ENCODE measurements at places on chromosomes 1 and 21. TPM values are rescaled to one million over a fixed set of nuclear protein-coding genes. Genes with fewer than 3 reads are reported as not detected.

The OR6F1 gene
- total RNA-seq: not detected

The NR5A2 gene
- 8.5 TPM for total RNA-seq

The VWA5B1 gene
- total RNA-seq: 0.31 TPM

DNA sequence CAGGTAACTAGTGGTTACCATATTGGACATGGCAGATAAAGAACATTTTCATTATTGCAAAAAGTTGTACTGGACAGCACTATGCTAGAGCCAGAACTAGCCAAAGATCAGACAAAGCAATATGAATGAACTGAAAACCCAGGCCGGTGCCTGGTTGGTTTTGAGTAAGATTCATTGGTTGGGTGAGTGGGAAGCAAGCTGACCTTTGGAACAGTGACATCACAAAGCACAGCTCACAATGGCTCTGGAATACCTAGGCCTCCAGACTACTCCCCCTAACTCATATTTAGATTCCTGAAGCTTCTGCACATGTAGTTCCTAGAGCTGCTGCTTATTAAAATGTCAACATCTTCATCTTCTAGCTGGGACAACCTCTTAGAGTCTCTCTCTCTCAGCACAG is at the start of gene TMCO2:
TSS of gene TMCO2 (plus strand) at position 283 of the 400 bp plus-strand sequence. CDS start at position 340, 57 bp downstream.
- DNase-seq: no peak

- DNase-seq: peak; percentile 18
Observed at GRCh38 chr1:98427664-98428063, 233.9 kb upstream of the SNX7 start.

DNA sequence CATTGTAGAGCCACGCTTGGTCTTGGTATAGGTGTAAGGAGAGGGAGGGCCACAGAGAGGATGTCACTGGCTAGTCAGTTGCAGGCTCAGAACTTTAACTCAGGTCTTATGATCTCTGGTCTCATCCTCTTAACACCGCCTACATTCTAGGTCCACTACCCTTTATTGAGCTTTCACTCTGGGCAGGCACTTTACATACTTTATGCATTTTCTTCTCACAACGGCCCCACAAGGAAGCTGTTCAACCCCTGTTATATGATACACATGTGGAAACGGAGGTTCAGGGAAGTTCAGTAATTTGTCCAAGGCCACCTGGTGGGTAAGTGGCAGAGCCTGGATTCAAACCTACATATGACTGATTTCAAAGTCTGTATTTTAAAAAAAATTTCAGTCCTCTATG is 25.3 kb upstream of the RCAN3 start:
- DNase-seq: no peak

The TRIM58 gene
- total RNA-seq: 2.2 TPM

GRCh38 chr1:234611225-234611846 is 1.4 kb upstream of the IRF2BP2 start:
- DNase-seq: no peak

DNA sequence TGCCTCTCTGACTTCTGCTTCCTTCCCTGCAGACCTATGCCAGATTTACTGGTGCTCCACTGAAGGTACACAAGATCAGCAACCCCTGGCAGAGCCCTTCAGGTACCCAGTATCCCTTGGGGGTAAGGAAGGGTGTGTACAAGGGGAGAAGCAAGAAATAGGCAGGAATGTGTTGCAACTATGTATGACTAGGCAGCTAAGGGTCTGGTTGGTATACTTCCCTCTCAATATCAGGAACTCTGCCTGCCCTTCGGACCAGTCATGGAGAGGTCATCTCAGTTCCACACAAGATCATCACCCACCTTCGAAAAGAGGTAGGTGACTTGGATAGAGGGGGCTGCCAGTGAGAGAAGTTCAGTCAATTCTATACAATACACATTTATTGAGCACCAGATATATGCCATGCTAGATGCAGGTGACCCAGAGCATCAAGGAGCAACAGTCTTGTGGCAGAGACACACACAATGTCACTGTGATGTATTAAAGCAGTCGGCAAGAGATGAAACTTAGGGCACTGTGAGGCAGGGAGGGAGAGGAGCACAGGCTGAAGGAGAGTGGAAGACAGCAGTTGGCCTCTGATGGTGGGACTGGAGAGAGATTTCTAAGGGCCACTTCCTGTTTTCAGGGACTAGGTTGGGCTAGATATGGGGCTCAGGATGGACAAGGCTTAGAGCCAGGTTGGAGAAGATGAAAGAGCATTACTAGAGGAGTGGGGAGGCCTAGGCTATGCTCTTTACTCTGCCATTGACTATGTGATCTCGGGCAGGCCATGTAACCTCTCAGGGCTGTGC is 2.0 kb downstream of the MTX1 start:
- DNase-seq: no peak

- peak; percentile 36 for DNase-seq
Observed at GRCh38 chr1:14634486-14634885, 36.0 kb downstream of the KAZN start.

The C4BPB gene
- total RNA-seq: 6.5 TPM

DNA sequence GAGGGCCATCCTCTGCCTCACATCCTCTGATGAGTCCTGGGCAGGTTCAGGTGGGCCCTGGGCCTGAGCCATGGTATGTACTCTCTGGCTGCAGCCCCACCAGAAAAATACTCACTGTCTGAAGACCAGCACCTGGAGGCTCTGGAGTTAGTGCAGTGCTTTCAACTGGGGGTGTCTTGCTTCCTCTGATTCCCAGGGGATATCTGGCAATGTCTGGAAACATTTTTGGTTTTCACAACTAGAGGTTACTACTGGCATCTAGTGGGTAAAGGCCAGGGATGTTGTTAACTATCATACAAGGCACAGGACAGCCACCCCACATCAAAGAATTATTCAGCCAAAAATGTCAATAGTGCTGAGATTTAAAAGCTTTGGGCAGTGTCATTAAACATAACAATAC is 152.7 kb downstream of the HIVEP3 start:
- no peak for DNase-seq

The CEP170 gene
- total RNA-seq: 87.1 TPM

The CHML gene
- total RNA-seq: 24.6 TPM

DNA sequence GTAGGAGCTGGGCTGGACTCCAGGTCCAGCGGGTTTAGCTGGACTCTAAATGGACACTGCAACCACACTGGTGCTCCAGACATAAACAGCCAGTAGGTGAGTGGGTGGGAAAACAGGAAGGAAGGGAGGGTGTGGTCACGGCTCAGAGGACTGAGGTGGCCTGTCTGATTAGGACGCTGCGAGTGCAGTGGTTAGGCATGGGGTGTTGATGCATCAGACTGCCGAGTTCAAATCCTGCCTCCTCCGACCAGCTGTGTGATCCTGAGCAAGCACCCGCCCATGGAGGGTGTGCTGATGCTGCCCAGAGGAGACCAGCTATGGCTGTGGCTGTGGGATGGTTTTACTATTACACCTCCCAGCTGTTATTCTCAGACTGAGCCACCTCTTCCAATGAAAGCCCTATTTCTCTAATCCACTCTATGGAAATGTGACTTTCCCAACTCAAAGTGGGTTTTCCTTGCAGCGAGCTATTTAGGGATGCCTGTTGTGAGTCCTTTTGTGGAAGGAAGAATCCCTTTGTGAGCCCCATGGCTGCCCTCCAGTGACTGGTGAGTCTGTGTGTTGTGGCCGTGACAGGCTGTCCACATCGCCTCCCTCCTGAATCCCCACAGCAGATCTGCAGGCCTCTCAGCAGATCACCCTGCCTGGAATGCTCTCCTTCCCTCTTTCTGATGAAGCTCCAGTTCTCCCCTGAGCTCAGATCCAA is 56.6 kb upstream of the EDN2 start:
- no peak for DNase-seq

- no peak for DNase-seq
Observed at GRCh38 chr21:44399151-44399954, 45.9 kb downstream of the TRPM2 start.

DNA sequence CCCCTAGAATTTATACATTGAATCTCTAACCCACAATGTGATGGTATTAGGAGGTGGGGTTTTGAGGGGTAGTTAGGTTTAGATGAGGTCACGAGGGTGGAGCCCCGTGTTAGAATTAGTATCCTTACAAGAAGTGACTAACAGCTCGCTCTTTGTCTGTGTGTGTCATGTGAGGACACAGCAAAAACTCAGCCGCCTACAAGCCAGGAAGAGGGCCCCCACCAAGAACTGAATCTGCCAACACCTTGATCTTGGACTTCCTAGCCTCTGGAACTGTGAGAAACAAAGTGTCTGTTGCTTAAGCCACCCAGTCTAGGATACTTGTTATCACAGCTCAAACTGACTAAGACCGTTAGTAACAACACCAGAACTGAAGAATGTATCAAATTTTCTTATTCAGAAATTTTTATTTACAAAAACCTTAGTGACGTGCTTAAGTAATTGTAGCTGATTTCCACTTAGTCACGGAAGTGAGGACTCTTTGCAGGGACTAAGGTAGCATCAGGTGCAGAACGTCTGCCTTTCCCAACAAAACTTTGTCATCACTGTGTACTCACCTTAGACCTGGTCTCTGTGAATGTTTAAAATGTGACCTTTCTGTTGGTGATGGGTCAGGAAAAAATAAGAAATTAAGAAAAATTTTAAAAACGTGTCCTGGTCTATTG is 24.5 kb upstream of the LRRC8C start:
- no peak for DNase-seq

The MAN1C1 gene
- 14.5 TPM for total RNA-seq

DNA sequence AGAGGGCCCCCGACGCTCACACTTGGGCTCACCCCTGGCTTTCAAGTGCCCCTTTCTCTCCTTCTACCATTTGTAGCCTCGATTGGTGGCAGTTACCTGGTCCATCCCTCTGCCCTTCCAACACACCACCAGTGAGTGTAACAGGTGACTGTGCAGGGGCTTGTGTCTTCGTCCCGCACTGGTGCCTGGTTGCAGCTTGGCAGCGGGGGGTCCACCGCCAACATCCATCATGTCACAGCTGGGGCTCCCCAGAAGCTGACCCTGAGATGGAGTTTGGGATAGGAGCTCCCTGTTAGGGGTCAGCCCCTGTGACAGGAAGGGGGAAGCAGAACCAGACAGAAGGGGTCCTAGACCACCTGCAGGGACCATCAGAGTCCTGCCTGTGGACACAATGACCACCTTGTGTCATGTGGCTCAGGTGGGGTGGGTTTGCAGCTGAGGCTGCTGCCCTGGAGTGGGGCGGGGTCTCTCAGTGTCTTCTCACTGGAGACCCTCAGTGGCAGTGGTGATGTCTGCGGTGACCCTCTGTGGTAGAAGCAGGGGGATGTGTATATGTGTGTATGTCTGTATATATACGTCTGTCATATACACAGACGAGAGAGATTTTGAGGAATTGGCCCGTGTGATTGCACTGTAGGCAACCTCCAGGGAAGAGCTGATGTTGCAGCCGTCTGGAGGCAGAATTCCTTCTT is 3.6 kb upstream of the CALML6 start:
- DNase-seq: no peak

DNA sequence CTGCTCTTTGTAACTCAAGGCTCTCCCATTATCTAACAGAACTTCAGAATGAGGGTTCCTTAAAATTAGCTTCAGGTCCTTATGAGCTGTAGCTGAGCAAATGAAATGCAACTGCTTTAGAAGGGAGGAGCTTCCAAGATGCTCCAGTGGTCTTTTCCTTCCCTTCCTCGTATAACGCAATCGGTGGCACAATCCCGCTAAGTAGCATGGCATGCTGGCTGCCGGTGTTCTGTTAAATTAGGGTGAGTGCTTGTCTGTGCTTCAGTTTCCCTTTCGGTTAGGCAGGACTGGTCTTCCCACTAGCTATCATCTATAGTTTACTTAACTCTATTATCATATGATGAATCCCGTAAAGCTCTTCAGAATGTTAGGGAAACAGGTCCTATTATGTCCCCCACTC is 917 bp downstream of the KIAA0040 start:
- no peak for DNase-seq

The USH2A gene
- not detected for total RNA-seq

- no peak for DNase-seq
Observed at GRCh38 chr1:81505831-81506230, 294.9 kb upstream of the ADGRL2 start.

DNA sequence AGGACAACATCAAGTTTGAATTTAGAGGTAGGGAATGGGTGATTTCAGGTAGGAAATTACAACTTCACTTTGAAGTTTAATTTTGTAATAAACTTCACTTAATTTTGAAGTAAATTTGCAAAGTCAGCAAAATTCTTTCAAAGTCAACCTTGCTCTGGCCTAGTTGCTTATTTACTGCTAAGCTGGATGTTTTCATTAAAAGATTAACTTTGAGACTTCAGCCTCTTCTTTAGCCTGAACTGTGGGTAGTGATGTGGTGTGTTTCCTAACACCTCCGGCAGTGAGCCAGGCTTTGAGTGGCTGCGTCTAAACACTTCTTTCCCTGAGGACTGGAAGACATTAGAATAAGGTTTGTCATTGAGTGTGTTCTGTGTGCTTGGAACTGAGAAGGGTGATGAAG is at the start of gene HAO2:
TSS of gene HAO2 (plus strand) at position 232 of the 400 bp plus-strand sequence. CDS start 12,301 bp downstream, outside the sequence.
- no peak for DNase-seq

GRCh38 chr1:46396441-46397398 is 2.6 kb downstream of the FAAH start:
- peak; percentile 45 for DNase-seq

DNA sequence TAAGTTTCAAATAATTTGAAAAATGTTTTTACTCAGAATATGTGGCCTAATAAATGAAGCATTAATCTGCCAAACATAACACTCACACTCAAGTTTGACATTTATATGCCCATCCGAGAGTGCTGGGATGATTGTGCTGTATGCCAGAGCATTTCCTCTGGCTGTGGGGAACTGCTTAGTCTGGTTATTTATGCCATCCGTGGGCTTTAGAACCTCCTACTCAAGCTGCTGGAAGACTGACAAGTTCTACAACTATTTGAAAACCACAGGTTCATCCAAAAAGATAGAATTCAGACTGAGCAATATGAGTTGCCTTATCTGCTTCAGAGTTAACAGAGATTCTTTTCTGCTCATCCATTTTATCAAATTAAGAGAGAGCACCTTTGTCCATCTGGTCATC is 25.9 kb downstream of the PCNX2 start:
- no peak for DNase-seq

GRCh38 chr1:194227161-194227560 is 1040.7 kb upstream of the B3GALT2 start:
- DNase-seq: no peak

GRCh38 chr1:225972344-225973152 is 26.6 kb downstream of the SDE2 start:
- no peak for DNase-seq

- DNase-seq: no peak
Observed at GRCh38 chr1:22888320-22889075, 84.2 kb downstream of the LACTBL1 start.

The LENEP gene
- 0.89 TPM for total RNA-seq

The KIAA1614 gene
- total RNA-seq: 6.2 TPM
